ENCODE measurements at places on chromosomes 5 and 9. TPM values are rescaled to one million over a fixed set of nuclear protein-coding genes. Genes with fewer than 3 reads are reported as not detected.
A peak's percentile ranks its signal among the peaks of the same experiment; 100 is the strongest.

The PCDHGA4 gene
- total RNA-seq, result not detected

The SPINK7 gene
- not detected for total RNA-seq

The CNTNAP3 gene
- total RNA-seq, result 25.0 TPM

The GLRA1 gene
- not detected for total RNA-seq

The HRH2 gene
- 1.0 TPM for total RNA-seq

The FEM1C gene
- total RNA-seq, result 5.2 TPM

The PCDHB1 gene
- not detected for total RNA-seq

The PCDHGB1 gene
- 0.06 TPM for total RNA-seq

The PAPPA gene
- total RNA-seq, result 1.9 TPM

The OSMR gene
- total RNA-seq, result 18.8 TPM

GRCh38 chr9:80059979-80060378, 488.2 kb downstream of the TLE4 start:
- no peak for DNase-seq

DNA sequence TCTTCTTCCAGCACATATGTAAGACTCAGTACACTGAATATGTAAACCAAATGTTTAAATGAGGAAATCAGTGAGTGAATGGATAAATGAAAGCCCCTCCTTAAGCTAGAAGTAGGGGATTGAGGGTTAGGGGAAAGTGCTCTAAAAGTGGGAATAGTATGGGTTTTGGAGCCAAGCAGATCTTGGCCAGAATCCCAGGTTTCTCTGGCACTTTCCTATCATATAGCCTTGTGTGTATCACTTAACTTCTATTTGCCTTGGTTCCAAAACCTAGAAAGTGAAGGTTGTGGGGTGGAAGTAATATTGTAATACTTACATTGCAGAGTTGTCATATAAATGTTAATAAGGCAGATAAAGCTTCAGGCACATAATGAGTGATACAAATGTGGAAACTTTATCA, 45.0 kb upstream of the SV2C start:
- no peak for DNase-seq

GRCh38 chr5:53256746-53257145, 147.2 kb upstream of the MOCS2 start:
- DNase-seq, result no peak

DNA sequence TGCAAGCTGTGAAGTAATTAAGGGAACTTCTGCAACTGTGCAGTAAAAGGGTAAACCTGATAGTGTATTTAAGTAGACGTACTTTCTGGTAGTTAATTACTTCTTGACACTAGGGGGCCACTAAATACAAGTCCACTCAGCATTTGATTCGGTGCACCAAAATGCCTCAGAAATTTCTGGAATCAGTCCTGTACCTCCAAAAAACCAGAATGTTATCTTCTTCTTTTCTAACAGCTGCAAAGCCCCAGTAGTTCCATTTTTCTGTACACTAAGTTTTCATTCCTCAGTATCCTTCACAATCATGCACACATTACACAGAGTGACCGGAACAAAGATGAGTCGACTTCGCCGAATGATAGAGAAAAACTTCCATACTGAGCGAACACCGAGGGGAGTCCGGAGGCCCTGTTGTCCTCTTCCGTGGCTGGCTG, 484 bp downstream of the GFM2 start:
- DNase-seq, result no peak

GRCh38 chr5:79886925-79887655, 104.0 kb downstream of the MTX3 start:
- DNase-seq, result no peak

DNA sequence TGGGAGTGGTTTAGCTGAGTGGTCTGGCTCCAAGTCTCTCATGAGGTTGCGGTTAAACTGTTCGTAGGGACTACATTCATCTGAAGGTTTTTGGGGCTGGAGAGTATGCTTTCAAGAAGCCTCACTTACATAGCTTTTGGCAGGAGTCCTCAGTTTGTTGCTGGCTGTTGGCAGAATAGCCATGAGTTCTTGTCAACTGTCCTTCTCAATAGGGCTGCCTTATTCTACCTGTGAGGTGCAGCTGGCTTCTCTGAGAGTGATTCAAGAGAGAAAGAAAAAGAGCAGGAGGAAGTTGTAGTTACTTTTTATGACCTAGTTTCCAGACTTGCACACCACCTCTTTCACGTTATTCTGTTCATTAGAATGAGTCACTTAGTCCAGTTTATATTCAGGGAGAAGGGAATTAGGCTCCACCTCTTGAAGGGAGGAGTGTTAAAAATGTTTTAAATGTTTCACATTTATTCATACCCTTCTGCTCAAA, 33.2 kb downstream of the YTHDC2 start:
- DNase-seq, result peak; percentile 33

GRCh38 chr5:50969151-50970031, 303.0 kb downstream of the PARP8 start:
- no peak for DNase-seq

- peak; percentile 96 for DNase-seq
Measured at GRCh38 chr9:90309809-90310520, 332.7 kb downstream of the DIRAS2 start.

DNA sequence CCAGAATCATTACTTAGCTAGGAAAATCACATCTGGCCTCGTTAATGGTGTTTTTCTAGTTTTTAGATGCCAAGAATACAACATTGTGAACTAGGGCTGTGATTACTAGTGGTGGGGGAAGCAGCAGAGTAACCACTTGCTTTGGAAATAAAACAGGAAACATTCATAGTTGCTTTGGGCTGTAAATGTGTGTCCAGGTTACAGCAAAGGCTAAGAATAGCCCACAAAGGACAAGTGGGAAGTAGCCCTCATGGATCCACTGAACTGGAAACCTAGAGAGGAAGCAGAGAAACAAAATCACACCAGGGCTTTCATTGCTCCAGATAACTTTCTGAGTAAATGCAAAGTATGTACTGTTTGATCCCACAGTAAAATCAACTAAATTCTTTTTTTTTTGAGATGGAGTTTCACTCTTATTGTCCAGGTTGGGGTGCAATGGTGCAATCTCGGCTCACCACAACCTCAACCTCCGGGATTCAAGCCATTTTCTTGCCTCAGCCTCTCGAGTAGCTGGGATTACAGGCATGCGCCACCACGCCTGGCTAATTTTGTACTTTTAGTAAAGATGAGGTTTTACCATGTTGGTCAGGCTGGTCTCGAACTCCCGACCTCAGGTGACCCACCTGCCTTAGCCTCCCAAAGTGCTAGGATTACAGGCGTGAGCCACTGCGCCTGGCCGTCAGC, 56.2 kb upstream of the TNFSF15 start:
- DNase-seq, result no peak

GRCh38 chr9:115013998-115014397, 83.6 kb upstream of the TNFSF8 start:
- DNase-seq, result peak; percentile 44

DNA sequence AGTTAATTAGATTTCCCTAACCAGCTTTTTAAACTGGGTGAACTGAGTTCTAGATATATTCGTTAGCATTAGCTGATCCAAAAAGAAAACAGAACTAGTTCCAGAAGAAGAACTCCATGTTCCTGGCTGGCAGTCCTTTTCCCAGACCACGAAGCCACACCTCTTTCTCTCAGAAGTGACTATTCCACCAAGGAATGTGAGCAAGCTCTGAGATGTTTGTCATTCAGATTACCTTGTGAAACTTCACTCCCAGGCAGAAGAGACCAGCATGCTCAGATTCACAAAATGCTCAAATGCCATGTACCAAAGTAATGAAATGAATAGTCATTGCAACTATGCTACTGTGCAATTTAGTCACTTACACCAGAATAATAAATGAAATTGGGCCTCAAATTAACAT, 4.4 kb upstream of the SSBP2 start:
- peak; percentile 62 for DNase-seq

- DNase-seq, result no peak
Measured at GRCh38 chr5:112793201-112793600, 55.5 kb downstream of the APC start.

GRCh38 chr5:96388176-96388575, 44.9 kb downstream of the PCSK1 start:
- DNase-seq, result no peak

- peak; percentile 88 for DNase-seq
Measured at GRCh38 chr5:169148138-169148740, 152.7 kb downstream of the SLIT3 start.

DNA sequence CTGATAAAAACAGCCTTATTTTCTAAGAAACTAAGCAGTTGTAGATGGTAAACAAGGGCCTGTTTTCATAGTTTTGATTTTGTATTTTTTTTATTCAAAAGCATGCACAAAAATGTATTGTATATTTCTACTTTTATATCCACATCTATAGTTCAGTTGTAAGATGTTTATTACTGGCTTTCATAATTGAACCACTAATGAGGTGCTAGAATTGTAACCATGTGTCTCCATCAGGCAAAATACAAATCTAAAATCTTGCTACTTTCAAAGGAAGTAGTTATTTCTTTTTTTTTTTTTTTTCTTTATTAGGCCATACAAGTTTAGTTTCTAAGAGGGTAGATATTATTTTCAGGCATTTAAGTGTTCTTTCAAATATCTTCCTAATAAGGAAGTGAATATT, 1755.0 kb downstream of the MAT2B start:
- no peak for DNase-seq

DNA sequence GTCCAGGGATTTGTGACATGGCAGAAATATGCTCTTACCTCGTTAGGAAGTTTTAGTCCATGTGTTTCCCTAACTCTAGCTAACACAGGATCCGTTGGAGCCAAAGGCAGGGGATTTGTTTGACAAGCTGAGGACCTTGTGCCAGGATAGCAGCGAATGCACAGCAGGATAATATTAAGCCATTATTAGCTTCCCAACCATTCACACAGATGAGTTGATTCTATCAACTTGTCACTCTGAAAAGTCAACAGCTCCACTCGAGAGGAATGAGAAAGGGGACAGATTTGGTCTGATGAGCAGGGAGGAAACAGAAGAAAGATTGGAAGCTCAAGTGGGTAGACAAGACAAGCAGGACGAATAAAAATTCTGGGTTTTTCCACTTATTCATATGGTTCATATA, 106.2 kb downstream of the FSTL4 start:
- DNase-seq, result no peak

DNA sequence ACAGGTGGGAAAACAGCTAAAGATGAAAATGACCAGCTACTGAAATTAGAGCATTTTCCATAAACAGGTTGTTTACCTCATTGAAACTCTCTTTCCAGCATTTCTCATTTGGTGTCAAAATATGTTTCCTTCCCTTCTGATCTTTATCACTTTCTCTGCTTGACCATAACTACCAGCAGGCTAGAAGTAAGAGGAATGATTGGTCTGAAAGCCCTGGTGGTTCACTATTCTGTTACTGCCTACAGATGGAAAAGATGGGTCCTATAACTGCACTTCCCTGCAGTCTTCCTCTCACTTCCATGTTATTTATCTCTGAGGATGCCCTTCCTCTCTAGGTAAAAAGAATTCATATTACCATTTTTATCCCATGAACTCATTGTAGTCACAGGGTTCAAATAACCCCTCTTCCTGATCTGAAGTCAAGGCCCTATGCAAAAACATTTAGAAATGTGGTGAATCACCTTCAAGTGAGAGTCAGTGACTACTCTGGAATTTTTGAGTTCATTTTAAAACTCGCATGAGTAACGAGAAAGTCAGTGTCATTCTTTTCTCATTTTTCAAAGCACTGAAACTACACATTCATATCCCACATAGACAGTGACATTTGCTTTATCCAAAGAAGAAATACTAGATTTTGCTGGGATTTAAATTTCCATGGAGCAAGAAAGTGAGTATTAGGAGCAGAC, 51.7 kb downstream of the ZNF474 start:
- DNase-seq, result no peak

GRCh38 chr5:18566671-18567070, 932.4 kb downstream of the TAF11L14 start:
- DNase-seq, result no peak

- no peak for DNase-seq
Measured at GRCh38 chr9:112485574-112485973, 1.1 kb upstream of the KIAA1958 start.

DNA sequence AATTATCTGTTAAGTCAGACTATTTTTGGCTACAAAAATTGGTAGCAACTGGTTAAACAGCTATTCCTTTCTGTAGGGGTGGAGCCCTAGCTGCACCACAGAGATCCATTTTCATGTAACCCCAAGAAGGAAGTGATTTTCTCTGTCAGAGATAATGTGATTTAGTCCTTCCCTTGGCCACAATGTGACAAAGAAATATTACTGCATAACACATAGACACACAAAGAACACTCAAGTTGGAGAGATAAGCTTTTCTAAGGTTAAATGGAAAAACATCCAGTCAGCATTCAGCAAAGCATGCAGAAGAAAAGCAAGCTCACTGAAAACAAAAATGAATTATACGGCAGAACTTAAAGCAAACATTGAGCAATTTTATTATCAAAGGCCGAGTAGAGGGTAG, 227.8 kb upstream of the CDH9 start:
- no peak for DNase-seq

- no peak for DNase-seq
Measured at GRCh38 chr5:150065346-150065745, 21.0 kb downstream of the CSF1R start.

GRCh38 chr9:75167281-75167680, 79.0 kb downstream of the OSTF1 start:
- DNase-seq, result no peak
